ENCODE measurements at places on chromosomes 16 and 17.

- no peak for DNase-seq
Measured at GRCh38 chr17:29621751-29622194, 939 bp downstream of the CORO6 start.

DNA sequence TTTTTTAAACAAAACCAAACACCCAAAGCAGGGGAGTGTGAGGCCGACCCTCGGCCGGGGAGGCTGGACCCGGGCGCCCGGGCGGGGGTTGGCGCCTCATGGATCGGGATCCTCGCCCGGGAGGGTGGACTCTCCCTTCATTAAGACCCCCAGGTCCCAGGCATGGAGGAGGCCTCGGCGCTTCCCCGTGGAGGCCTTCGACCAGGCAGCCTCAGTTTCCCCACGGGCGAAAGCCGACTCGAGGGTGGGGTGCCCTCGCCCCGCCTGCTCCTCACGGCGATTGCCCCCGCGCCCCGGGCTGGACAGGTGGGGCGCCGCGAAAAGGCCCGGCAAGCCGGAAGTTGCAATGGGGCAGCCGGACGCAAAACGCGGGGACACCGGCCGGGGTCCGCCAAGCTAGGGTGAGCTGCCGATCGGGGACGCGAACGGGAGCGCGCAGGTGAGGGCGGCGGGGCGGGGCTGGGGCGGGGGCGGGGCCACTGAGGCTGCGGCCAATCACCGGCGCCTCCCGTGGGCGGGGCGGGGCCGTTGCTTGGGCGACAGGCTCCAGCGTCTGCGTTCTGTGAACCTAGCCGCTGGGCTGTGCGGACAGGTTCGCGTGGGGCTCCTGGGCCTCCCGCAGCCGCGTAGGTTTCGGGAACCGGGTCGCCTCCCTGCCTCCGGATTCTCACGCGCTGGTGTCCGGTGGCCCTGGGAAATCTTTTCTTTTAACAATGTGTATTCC is 6.0 kb upstream of the ZNF205 start:
- DNase-seq, result peak; percentile 63

DNA sequence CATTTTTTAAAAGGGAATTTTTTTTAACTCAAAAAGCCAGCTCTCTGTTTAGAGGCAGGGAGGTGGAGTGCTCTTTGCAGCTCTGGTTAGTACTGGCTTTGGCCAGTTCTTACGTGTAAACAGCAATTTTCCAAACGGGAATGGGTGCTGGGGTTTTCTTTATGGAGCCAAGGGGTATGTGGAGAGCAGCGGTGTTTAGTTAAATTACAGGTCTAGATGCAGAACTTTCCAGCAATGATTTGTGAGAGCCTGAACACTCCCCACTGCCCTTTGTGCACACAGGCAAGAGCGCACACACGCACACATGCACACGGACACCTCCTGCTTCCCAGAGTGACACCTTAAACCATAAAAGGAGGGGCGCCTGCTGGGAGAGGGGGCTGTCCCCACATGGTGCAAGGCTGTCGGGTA is 140.2 kb downstream of the MSI2 start:
- DNase-seq, result peak; percentile 71

DNA sequence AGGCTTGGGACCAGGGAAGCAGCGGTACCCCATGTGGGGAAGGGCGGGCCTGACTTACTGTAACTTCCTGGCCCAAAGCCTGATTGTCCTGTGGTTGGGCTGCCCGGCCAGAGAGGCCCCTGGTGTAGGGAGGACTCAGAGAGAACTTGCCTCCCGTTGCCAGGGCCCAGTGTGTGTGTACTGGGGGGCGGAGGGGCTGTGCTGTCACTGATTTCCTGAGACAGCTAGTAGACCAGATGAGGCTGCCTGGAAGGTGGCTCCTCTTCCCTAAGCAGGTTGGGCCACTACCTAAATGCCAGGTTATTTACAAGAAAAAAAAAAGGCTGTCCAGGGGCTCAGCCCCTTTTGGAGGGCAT is 16.7 kb downstream of the SOCS3 start:
- no peak for DNase-seq

GRCh38 chr16:49464877-49465504 is 91.4 kb downstream of the C16orf78 start:
- no peak for DNase-seq

DNA sequence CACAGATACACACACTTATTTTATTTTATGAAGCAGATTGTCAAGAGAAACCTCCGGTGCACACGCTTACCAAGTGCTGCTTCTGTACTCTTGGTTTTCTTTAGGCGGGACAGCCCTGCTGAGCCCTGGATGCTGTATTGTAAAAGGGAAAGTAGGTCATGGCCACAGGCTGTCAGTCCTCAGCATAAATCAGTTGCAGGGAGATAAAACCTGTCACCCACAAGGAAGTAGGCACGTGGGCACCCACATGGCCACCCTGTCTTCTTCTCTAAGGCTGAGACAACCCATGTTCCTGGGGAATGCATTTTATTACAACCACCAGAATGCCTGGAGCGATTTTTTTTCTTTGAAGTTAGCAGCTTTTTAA is 59.3 kb downstream of the ASIC2 start:
- no peak for DNase-seq

DNA sequence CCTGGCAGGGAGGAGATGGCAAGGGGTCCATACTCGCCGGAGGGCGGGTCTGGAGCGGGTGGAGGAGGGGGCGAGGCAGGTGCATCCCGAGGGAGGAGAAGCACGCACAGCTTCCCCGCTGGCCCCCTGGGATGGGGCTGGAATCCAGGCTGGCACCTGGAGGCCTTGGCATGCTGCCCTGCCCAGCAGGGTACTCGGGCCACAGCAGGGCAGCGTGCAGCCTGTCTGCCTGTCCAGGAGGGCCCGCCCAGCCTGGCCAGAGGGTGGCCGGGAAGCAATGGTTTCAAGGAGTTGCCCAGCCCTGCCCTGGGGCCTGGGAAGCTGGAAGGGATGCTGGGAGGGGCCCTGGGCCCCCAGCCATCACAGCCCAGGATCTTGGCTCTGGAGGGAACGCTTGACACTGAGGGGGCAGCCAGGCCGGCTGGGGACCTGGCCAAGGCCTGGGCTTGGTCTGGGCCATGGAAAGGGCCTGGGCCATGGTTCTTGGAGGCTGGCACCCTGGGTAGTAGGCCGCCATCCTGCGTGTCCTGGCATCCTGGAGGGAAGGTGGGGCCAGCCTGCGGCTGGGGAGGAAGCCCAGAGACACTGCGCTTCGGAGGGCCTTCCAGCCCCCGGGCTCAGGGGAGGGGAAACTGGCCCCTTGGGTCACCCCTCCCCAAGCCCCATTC is 1.1 kb downstream of the GLIS2 start:
- DNase-seq, result no peak

DNA sequence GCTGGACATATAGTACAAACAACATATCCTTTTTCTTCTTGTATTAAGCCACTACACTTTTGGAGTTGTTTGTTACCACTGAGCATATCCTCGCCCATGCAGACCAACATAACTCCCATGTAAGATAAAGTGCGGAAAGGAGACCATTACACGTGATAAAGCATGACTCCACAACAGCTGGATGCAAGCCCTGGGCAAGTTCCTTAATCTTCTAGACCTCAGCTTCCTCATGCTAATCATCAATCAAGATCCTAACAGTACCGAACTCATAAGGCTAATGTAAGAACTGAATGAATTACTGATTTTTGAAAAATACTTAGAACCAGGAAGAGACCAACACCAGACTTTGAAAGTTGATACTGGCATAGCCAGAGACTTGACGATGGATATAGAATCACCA is 47.0 kb upstream of the GSG1L start:
- no peak for DNase-seq

GRCh38 chr17:17079761-17080160 is 37.5 kb downstream of the MPRIP start:
- DNase-seq, result no peak

- DNase-seq, result no peak
Measured at GRCh38 chr16:84418056-84418849, 49.9 kb downstream of the ATP2C2 start.

- no peak for DNase-seq
Measured at GRCh38 chr17:19237389-19238166, 412 bp downstream of the EPN2 start.

DNA sequence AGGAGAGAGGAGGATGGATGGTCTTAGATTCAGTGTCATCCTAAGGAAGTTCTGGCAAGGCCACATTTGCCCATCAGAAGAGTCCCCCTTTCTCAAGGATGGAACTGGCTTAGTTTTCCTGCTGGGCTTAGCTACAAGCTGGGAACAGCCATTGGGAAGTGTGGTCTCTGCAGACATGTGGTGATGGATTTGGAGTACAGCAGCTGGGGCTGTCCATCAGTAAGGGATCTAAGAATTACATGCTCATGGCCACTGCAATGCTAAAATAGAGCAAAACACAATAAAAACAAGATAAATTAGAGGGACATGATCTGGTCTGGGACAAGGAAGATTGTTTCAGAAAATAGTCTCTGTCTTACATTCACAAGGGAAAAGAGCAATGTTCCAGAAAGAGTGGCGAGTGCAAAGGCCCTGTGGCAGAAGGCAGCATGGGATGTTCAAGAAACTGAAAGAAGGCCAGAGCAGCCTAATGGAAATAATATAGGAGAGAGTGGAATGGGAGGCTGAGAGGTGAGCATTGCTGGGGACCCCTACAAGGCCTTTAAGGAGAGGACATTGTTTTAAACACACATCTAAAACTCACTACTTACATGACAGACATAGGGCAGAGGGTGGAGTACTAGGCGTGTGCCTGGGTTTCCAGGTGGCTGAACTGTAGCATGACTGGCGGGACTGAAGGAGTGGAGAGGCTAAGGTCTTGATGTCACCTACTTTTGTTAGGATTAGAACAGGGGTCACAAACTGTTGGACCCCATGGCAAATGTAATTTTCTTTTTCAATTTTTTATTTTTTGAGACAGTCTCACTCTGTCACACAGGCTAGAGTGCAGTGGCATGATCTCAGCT is 17.0 kb upstream of the TOX3 start:
- no peak for DNase-seq

- DNase-seq, result no peak
Measured at GRCh38 chr17:67215991-67216421, 29.0 kb downstream of the HELZ start.

- no peak for DNase-seq
Measured at GRCh38 chr17:12085076-12085949, 64.6 kb downstream of the MAP2K4 start.

GRCh38 chr17:40023590-40024292 is 8.5 kb downstream of the CSF3 start:
- DNase-seq, result no peak

- DNase-seq, result no peak
Measured at GRCh38 chr17:65947831-65948230, 244.1 kb downstream of the CEP112 start.

DNA sequence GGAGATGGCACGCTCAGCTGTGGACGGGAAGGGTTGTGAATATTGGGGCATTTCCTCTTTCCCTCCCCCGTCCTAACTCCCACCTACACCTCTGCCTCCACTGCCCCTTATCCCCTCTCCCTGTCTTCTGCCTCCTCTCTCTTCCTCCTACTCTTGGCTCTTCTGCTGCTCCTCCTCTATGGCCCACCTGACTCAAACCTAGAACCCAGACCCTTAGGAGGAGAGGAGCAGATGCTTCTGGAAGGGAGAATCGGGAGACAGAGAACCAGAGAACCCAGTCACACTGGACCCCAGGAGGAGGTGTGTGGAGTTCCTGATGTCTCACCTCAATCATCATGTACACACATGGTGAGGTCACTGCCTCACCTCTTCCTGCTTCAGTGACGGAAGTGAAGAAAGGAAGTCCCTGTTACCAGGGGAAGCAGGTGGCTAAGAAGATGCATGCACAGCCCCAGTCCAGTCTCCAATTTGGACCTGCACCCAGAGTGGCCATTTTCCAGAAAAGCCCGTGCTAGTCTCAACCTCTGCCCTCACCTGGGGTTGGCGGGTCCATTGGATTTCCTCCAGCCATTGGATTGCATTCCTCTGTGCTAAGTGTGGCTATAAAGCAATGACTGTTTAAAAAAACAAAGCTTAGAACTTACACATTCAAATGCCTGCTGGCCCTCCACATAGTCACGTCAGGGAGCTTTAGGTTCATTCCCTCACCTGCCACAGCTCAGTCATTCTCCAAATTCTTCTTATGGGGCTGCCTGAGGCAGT is 4.0 kb downstream of the RNF222 start:
- DNase-seq, result no peak

DNA sequence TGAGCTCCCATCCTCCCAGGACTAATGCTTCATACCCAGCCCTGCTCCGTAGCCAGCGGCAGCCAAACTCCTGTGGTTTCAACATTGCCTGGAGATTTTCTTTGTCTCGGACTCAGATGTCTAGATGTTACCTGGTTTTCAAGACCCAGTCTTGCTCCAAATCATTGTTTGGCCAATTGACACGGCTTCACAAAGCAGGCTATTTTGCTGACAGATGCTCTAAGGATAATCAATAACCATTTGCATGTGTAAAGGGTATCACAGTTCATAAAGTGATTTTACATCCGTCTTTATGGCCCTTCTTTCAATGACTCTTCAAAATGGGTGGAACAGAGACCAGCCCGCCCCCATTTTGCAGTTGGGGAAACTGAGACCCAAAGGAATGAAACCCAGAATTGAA is 153.4 kb downstream of the SALL1 start:
- DNase-seq, result no peak

DNA sequence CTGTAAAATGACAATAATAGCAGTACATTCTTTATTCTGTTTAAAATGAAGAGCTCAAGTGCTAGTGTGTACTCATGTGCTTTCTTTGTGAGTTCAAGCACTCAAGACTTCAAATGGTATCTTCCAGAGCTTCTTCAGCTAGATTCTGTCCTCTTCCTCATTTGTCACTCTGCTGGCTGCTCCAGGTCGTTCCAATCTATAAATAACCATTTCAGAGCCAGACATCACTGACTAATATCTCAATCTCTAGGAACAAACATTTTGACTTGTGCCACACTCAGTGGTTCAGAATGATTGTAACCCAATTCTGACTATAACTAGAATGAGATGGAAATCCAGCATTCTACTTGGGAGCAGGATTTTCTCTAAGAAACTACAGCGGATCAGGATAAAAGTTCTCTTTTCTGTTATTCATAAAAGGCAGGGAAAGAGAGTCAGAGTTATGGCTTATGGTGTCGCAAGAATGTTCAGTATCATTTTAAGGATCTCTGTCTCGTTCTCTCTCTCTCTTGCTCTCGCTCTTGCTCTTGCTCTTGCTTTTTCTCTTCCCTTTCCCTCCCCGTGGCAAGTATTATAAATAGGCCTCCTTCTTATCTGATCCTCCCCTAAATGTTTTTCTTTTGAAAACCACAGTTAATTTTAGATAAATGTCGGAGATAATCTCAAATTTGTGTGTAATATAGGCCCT is 116.3 kb upstream of the MAF start:
- DNase-seq, result no peak

GRCh38 chr16:86515413-86515776 is 5.1 kb downstream of the FOXF1 start:
- DNase-seq, result no peak

- no peak for DNase-seq
Measured at GRCh38 chr16:24841291-24841690, 4.5 kb upstream of the SLC5A11 start.

- no peak for DNase-seq
Measured at GRCh38 chr17:66337866-66338485, 35.6 kb downstream of the PRKCA start.

DNA sequence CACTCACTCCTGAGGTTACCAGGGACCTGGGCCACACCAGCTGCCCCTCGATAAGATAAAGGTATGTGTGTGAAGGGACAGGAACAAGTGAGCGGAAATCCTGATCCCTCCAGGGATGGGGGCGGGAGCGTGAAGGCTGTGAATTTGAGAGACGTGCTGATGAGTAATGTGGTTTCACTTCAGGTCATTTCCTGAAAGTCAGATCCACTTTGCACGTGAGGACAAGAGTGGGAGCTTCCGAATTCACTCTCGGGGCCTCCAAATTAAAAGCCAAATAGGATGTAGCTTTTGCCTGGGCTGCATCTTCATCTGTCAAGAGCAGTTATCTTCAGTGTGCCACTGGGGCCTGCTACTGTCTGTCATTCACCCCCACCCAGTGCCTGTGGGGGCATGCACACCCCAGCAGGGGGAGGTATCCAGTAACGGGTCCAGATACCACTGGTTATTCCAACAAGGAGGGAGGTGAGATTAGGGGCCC is 87.4 kb upstream of the LHX1 start:
- no peak for DNase-seq
